ENCODE measurements at places on chromosomes 3 and 15.

DNA sequence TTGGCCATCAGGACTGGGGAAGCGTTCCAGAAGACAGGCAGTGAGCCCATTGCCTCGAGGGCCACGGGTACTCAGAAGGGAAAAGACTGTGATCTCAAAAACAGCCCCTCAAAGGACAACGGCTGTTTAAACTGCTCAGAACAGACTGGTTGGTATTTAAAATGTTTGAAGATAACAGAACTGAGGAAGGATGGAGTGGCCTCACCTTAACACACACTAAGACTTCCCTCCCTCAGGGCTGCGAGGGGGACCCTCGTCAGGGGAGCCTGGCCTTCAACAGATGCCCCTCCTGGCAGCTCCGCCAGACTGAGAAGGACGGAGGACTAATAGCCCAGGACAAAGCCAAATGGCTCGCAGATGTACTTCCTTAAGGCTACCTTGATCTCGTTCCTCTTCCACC, 2.6 kb downstream of the STIMATE start:
- DNase-seq: no peak

DNA sequence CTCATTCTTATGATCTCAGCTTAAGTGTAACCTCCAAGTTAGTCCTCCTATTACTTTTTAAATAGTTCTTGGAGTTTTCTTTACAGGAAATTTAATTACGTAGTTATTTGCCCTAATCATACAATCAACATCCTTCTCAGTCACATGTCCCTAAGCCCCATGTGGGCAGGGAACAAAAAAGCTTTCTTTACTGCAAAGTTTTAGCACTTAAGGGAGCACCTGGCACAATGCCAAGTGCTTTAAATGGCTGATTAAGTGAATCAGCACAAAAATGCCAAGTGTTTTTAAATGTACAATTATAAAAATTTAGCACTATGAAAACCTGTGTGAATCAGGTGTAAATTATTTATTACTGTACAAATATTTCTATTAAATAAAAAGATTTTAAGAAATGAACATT, 445.3 kb downstream of the C3orf38 start:
- no peak for DNase-seq

GRCh38 chr3:160403028-160403545, 3.6 kb downstream of the SMC4 start:
- DNase-seq: no peak

DNA sequence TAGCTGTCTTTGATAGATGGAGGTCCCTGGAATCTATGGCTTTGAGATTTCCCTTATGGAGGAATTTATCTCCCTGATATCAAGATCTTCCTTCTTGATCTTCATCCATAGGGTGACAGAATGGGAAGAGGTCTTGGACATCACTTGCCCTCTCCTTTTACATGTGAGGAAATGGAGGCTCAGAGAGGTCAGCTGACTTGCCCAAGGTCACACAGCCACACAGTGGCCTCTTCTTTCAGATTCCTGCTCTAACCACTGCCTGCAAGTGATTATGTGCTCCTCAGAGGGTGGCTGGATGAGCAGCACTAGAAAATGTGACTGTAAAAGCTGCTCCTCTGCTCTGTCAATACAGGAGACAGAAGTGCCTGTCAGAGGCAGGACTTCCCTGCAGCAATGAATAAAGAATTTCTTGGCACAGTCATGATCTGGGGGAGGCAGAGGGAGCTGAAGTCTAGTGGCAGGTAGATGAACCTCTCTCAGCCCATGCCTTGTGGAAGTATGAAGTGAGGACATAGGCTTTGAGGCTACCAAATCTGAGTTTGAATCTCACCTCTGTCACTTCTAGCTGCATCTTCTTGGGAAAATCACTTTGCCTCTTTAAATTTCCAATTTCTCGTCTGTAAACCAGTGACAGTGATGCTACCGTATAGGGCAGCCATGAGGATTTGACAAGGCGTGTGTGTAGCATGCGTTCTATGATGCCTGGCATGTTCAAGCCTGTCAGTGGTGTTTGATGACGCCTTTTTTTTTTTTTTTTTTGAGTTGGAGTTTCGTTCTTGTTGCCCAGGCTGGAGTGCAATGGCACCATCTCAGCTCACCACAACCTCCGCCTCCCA, 12.0 kb downstream of the SSUH2 start:
- no peak for DNase-seq

DNA sequence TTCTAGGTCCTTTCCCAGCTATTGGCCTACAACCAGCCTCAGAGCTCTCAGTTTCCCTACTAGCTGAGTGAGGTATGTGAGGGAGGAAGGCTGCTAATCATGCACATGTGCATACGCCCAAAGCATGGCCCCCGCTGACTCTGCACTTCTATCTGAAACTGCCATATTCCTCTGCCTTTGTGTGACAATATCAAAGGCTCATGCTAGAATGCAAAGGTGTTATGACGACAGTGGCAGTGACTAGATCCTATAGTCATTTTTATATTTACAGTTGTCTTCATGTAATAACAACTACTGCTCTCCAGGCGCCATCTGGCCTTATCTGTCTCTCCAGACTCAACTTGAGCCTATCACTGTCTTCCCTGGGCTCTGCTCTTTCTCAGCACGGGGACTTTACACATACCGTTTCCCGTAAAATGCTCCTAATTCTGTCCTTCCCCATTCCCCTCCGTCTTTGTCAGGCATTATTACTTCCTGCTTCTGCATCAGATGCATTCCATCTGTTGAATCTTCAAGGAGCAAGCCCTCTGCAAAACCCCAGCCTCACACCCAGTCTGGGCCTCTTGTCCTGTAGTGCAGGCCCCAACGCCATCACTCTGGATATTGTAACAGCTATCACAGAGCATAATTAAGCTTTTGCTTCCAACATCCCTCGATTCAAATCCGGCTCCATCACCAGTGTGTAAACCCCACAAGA, 102.5 kb downstream of the PDCD6IP start:
- no peak for DNase-seq

DNA sequence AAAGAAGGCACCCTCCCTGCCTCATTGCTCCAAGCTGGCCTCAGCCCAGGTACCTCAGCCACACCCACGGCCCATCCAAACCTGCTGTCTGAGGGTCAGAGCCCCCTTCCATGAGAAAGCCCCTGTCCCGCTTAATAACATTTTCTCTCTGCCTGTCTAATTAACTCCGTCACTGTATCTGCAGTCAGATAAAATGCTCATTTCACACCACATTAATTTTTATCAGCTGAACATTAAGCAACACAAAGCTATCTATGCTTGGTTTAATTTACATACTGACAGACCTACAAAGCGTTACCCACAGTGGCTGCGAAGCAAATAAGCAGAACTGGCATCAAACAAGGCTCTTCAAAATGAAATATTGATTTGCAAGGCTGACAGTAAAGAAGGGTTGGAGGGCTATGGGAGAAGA, 309.8 kb upstream of the ICE2 start:
- DNase-seq: no peak

DNA sequence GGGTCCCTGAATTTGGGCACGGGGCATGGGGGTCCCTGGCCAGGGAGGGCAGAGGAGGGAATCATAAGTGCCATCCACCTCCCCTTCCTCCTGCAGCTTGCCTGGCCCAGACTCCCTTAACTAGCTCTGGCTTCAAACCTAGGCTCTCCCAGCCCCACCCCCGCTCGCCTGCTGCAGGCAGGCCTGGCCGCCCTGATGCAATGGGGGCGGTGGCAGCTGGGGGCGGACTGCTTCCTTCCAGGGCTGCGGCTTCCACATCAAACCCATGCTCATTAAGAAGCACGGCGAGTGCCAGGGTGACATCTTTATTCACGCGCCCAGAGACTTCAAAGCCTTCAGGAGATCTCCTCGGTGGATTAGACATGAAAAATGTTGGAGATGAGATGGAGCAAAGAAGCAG, 123.1 kb downstream of the TPRA1 start:
- DNase-seq: no peak

DNA sequence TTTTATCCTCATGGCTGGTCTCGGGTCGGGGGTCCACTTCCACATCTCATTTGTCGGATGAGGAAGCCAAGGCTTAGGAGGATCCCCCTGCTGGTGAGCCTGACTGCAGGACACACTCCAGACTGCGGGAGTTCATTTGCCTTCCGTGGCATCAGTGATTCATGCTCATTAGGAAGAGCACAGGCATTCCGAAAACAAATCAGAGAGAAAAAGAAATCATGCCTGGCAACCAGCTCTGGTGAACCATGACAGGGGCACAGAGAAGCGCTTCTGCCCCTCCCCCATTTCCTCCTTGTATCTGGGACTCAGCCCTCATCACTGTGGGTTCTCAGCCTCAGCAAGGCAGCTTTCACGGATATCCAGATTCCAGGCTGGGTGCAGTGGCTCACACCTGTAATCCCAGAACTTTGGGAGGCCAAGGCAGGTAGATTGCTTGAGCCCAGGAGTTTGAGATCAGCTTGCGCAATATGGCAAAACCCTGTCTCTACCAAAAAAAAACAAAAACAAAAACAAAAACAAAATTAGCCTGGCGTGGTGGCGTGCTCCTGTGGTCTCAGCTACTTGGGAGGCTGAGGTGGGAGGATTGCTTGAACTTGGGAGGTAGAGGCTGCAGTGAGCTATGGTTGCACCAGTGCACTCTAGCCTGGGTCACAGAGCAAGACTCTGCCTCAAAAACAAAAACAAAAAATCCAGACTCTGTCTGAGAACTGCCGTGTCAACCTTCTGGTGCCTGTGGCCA, 28.4 kb downstream of the IRAK2 start:
- DNase-seq: peak; percentile 33

- no peak for DNase-seq
Observed at GRCh38 chr3:158134363-158134762, 24.5 kb downstream of the RSRC1 start.

- no peak for DNase-seq
Observed at GRCh38 chr3:187858041-187858440, 112.8 kb upstream of the BCL6 start.

All from activated CD4-positive, alpha-beta T cell treated with anti-CD3 and anti-CD28 coated beads for 1 hour (primary cell).